ENCODE measurements at places on chromosomes 5 and 9. TPM values are rescaled to one million over a fixed set of nuclear protein-coding genes. Genes with fewer than 3 reads are reported as not detected.

Gene C9orf50
- not detected for total RNA-seq

Gene CDO1
- 8.6 TPM for total RNA-seq

Gene LCN9
- total RNA-seq = not detected

Gene PTGS1
- total RNA-seq = 21.1 TPM

Gene TMOD1
- total RNA-seq = 0.18 TPM

Gene PTGDS
- total RNA-seq = not detected

Gene TMEM267
- total RNA-seq = 12.0 TPM

Gene PTAR1
- total RNA-seq = 115 TPM

Gene PCDHA11
- under 0.01 TPM for total RNA-seq

Gene SARDH
- 5.0 TPM for total RNA-seq

Gene BAAT
- total RNA-seq = not detected

Gene RLN2
- not detected for total RNA-seq

Gene BTNL8
- total RNA-seq = not detected

Gene SPATA31C1
- not detected for total RNA-seq

- DNase-seq = no peak
These were observed 188.2 kb upstream of the SLC27A6 start for GRCh38 chr5:128777052-128777451.

- DNase-seq = peak; percentile 48
These were observed 5.1 kb downstream of the MGAT4B start for GRCh38 chr5:179801304-179802206.

- no peak for DNase-seq
These were observed 475.6 kb downstream of the DMRTA1 start for GRCh38 chr9:22922222-22922621.

GRCh38 chr5:125654392-125654791 lies 768.8 kb upstream of the GRAMD2B start:
- DNase-seq = no peak

- no peak for DNase-seq
These were observed 383.5 kb downstream of the RASEF start for GRCh38 chr9:82679472-82679871.

GRCh38 chr5:16797951-16798350 lies 138.1 kb downstream of the MYO10 start:
- DNase-seq = no peak

GRCh38 chr5:32581010-32581785 lies 4.2 kb upstream of the SUB1 start:
- DNase-seq = no peak

DNA sequence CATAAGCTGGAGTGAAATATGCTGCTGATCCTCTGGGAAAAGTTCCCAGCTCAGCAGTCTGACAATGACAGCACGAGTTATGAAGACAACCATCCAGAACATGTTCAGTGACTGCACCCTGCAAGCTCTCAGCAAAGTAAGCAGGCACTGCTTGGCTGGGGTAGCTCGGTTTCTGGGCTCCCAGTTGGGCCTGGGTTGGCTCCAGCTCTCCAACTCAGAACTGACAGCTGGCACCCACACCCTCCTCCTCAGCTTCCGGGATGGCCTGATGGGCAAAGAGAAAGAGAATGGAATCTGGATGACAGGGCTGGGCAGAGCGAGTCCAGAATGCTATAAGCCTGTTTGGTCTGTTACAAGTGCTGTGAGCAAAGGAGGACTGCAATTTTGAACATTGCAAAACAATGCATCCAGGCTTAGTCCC lies 185.0 kb downstream of the CSNK1G3 start:
- DNase-seq = peak; percentile 7

DNA sequence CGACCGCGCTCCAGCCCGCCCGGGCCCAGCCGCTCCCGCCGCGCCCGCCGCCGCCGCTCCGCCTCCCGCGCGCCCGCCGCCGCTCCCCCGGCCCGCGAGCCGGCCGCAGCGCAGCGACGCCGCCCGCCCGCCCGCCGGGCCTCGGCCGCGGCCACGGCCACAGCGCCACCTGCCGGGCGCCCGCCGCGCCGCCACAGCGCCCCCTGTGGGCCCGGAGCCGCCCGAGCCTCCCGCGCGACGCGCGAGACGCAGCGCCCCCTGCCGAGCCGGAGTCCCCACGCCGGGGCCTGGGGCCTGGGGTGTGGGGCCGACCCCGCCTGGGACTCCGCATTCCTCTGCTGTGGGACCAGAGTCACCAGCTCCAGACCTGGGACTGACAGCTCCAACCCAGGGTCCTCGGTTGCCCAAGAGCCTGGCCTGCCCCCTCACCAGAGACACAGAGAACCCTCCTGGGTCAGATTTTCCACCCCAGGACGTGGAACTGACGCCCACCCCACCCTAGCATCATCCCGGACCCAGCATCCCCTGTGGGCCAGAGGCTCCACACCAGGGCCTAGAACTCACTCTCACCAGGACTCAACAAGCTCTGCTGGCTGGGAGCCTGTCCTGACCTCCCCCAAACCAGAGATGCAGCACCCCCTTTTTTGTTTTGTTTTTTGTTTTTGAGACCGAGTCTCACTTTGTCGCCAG lies at the start of gene RAPGEF1:
Gene RAPGEF1, minus strand, starts transcription at position 118 of the 690 bp plus-strand sequence. CDS start 246 bp downstream, outside the sequence.
- no peak for DNase-seq

- DNase-seq = peak; percentile 61
These were observed 75.1 kb downstream of the MRPS27 start for GRCh38 chr5:72244862-72245371.

DNA sequence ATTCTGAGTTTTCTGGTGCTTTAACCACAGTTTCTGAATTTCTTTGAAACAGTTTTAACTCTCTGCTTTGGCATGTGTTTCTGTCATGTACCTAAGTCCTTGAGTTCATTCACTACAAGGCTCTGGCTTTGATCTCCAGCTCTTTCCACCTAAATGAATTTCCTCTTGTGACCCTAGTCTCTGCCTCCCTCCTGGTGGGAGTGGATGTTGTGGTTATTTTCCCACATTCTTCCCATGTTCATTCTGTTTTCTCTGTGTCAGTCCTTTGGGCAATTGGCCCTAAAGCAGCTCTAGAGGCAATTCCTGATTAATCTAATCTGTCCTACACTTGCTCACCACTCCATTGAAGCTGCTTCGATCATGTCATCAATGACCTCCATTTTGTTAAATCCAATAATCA lies 28.4 kb upstream of the DPYSL3 start:
- DNase-seq = no peak

DNA sequence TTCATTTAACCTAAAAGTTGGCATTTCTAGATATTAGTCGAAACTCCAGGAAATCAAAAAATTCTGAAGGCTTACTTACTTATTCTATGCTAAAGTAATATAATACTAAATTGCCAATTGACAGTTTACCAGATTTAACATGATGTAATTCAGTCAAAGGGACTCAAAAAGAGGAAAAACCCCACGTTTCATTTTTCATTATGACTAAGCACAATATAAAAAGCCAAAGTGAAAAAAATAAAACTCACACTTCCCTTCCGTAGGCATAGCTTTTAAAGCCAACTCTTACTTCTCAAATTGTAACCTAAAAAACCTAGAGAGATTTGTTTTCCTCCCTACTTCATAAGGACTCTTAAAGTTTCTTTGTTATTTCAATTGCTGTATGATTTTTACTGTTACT lies 146.6 kb downstream of the RAPGEF6 start:
- DNase-seq = peak; percentile 7

DNA sequence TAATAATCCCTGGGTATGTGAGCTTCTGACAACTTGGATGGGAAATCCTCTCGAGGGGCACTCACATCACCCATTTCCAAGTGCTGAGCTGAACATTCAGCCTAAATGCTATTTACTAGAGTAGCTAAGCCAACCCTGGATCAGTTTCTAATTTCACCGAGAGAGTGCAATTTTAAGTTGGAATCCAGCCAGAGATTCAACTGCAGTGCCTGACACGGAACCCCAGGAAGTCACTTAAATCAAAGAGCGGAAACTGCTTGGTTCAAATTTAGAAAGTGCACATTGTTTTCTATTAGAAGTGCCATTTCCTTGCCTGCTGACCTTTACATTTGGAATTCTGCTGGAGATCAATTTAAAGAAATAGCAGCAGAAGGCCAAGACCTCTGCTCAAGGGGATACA lies 8.8 kb downstream of the SPRY4 start:
- peak; percentile 67 for DNase-seq

DNA sequence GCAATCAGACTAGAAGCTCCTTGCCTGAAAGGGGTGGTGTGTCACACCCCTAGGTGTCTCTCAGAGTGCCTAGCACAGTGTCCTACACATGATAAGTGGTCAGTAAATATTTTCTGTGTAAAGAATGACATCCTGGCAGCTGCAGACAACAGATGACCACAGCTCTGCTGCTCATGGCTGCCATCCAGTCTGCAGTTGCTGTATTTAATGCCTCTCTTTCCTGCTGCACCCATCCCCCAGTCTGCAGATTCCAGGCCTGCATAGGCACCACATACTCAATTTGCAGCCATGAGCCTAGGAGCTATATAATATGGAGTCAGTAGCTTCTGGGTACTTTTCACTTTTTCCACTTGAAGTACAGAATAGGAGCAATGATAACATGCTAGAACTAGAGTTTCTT lies 94.9 kb upstream of the NR4A3 start:
- no peak for DNase-seq

- no peak for DNase-seq
These were observed 35.9 kb downstream of the ITK start for GRCh38 chr5:157216391-157217142.

- DNase-seq = no peak
These were observed 79.0 kb downstream of the MRPS30 start for GRCh38 chr5:44887722-44888121.
